ENCODE measurements at places on chromosomes 1 and 21. TPM values are rescaled to one million over a fixed set of nuclear protein-coding genes. Genes with fewer than 3 reads are reported as not detected.

GRCh38 chr1:28143496-28144202 is 32.8 kb downstream of the PTAFR start:
- no peak for DNase-seq

DNA sequence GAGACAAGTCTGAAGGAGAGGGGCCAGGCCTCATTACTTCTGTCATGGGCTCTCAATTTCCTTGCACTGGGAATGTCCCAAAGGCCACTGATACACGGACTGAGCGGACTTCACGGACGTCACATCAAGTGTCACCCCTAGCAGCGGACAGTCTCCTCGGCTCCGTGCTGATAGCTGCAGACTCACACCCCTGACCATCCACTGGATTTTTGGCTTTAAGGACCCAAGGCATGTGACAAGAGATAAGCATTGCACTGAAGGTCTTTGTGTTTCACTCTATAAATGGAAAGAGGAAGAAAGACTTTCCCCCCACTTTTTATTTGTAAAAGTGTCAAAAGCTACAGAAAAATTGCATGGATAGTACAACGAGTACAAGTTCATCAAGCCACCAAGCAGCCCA is 200.4 kb upstream of the FGGY start:
- peak; percentile 73 for DNase-seq

GRCh38 chr1:227225715-227226346 is 92.5 kb downstream of the CDC42BPA start:
- DNase-seq = no peak

The TIMM17A gene
- 37.4 TPM for total RNA-seq

DNA sequence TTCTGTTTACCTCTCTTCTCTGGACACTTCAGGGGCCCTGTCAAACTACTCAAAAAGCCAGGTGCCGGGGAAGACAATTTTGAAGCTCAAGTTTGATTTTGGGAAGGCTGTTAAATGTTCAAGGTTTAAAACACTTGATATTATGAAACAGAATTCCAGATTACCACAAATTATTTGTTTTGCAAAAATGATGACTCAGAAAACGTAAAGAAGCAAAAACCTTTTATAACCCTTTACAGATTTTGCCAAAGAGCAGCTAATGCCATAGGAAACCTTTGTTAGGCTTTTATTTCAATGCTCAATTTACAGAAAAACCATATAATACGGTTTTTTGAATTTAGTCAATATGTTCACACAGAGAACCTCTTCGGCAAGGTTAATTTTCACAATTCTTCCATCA is 593.4 kb upstream of the ZP4 start:
- no peak for DNase-seq

GRCh38 chr21:42265231-42265812 is 46.4 kb downstream of the ABCG1 start:
- DNase-seq = no peak

DNA sequence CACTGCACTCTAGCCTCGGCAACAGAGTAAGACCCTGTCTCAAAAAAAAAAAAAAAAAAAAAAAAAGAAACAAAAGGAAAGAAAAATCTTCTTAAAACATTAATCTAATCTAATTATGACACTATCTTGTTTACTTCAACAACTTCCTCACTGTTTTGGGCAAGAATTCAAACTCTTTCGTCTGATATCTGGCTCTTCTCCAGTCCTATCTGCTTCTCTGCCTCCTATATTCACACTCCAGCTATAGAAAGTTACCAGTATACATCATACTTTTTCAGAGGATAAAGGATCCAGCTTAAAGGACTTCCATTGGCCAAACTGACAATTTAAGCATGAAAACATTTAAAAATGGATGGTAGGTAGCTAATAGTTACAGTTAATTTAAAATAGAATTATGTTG is 47.3 kb downstream of the EIF2B3 start:
- peak; percentile 39 for DNase-seq

GRCh38 chr1:28247612-28248272 is 11.6 kb upstream of the SESN2 start:
- no peak for DNase-seq

DNA sequence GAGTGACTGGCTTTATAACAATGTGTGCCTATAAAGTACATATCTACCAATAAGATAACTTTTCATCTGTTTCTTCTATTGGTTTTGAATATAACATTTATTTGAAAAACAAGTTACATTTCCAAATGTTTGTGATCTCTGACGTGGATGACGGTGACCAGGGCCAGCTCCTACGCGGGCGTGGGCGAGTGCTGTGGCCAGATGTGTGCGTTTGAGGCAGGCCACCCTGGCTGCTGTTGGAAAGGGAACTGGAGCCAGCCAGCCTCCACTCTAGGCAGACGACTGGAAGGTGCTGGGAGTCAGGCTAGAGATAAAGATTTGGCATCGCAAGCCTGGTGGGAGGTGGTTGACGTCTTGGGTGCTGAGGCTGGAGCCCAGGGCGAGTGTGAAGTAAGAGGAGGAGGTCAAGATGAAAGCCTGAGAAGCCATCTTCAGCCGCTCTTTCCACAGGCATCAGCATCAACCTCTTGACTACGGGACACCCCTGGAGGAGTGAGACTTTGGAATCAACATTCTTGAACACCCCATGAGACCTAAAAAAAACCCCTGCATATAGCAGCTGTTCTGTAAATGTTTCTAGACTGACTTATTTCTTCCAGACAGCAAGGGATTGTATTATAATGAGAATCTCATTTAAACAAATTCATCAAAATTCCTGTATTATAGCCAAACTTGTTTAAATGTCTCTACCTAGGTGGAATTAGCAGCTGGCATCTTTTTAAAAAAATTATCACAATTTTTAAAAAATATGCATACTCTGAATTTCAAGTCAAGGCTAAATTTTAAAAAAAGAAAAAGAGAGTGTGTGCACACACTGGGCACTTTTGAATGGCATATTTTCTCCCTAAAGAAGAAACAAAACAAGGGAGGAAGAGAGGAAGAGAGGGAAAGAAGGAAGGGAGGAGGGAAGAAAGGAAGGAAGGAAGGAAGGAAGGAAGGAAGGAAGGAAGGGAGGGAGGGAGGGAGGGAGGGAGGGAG is 112.5 kb upstream of the SLC44A3 start:
- peak; percentile 89 for DNase-seq

DNA sequence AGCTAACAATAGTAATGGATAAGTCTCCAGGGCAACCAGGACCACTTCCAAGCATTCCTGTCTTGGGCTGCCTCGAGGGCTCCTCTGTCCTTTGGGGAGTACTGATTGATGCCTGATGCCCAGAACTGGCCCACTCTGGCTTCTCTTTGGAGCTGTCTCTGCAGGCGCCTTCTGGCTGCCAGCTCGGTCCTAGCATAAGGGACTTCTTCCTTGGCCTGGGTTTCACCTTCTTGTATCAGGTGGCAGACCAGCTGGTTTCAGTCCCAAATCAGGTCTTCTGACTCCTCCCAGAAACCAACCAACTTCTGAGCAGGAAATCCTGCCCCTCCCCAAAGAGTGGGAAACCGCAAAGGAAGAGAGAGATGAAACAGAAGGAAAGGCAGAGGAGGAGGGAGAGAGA is 10.6 kb downstream of the G0S2 start:
- DNase-seq = no peak

DNA sequence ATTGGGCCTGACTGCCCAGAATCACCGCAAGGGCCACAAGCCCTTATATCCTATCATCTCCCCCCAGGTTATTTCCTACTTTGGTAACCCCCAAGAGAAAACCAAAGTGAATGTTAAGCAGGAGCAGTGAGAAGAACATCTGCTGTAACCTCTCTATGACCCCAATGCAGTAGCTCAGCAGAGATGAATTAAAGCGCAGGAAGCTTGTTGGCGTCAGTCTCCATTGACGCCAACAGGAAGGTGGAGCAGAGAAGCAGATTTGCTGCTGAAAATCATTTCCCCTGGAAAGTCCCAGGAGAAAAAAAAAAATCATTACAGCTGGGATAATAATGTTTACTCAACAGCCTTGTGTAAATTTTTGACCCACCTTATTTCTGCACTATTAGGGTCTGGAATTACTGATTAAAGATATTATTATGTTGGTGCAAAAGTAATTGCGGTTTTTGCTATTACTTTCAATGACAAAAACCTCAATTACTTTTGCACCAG is 33.2 kb upstream of the FAM163A start:
- DNase-seq = no peak

DNA sequence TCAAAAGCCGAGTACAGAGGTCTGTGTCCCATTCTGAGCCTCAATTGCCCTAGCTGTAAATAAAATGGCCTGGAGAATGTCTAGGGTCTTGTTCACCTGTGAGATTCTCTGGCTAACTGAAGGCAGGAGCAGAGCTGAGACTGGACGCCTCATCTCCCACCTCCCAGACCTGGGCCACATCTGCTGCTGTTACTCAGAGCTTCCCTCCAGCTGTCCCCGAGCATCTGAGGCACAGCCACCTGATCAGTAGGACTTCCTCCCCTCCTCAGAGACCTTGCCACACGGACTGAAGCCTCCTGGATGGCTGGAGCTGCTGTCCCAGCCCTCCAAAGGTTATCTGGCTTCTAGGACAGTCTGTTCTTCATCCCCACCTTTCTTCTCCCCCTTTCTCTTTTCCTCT is 62.4 kb downstream of the TMEM53 start:
- no peak for DNase-seq

DNA sequence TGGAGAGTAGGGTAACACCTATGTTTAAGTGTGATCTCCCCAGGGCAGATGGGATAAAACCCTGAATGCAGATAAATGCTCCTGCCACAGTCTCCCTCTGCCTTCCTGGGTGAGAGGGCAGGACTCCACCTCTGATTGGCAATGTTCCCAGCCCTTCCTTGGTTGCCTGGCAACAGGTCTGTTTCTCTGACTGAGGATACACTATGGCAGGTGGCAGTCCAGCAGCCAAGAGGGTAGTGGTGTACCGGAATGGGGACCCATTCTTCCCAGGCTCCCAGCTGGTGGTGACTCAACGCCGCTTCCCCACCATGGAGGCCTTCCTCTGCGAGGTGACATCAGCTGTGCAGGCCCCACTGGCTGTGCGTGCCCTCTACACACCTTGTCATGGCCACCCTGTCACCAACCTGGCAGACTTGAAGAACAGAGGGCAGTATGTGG is at the start of gene DCDC2B:
DCDC2B (plus strand) TSS at position 199 of the 438 bp plus-strand sequence; CDS start at position 204, 5 bp downstream.
- no peak for DNase-seq

- DNase-seq = no peak
These were observed 218.7 kb downstream of the DAB1 start for GRCh38 chr1:57204942-57205787.

DNA sequence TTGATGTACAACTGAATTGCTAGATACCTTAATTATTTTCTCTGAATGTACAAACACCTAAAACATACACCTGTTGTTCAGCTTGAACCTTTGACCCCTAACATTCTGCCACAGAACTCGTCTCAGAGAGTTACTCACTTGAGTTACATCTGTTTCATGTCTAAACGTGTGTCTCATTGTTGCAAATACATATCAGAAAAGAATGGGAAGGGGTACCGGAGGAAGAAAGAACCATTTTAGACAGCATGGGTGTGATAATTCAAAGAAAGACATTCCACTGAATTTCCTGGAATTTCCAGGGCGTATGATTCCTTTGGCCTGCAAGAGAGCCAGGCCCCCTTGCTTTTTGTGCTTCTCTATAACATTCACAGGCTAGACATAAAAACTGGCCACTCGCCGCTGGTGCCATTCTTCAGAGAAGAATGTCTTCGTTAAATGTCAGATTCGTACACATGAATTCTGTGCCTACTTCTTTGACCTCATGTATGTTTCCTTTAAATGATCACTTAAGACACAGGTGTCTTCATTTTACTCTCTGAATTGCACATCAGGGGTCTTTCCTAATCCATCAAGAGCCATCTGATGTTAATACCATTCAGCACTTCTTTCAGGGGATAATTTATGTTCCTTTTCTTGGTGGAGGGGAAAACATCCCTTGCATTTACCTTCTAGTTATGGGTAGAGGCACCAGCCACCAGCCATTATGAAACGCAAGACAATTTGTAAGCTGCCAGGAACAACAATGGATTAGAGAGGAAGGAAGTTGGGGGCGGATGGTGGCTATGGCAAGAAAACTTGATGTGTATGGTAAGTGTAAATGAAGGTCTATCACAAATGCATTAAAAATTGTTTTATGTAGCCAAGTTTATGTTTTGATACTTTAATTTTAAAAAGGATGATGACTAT is 12.7 kb downstream of the ATF3 start:
- no peak for DNase-seq

- no peak for DNase-seq
These were observed 1.7 kb upstream of the IKBKE start for GRCh38 chr1:206468571-206468970.

DNA sequence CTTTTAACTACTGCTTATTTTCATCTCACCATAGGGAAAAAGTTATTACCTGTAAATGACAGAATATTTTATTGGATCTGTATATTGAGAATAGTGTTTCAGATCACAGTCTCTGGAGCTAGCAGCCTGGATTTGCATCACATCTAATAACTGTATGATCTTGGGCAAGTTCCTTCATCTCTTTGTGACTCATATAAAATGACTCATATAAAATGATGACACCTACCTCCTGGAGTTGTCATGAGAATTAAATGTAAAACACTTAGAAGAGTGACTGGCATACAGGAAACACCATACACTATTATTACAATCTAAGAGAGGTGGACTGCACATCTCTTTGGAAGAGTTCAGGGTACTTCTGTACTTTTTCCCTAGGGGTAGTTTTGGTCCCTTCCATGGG is 421.3 kb downstream of the NEGR1 start:
- peak; percentile 1 for DNase-seq

All from cardiac muscle cell (in vitro differentiated cells and primary cell).